ENCODE measurements at places on chromosomes 6 and 20.

DNA sequence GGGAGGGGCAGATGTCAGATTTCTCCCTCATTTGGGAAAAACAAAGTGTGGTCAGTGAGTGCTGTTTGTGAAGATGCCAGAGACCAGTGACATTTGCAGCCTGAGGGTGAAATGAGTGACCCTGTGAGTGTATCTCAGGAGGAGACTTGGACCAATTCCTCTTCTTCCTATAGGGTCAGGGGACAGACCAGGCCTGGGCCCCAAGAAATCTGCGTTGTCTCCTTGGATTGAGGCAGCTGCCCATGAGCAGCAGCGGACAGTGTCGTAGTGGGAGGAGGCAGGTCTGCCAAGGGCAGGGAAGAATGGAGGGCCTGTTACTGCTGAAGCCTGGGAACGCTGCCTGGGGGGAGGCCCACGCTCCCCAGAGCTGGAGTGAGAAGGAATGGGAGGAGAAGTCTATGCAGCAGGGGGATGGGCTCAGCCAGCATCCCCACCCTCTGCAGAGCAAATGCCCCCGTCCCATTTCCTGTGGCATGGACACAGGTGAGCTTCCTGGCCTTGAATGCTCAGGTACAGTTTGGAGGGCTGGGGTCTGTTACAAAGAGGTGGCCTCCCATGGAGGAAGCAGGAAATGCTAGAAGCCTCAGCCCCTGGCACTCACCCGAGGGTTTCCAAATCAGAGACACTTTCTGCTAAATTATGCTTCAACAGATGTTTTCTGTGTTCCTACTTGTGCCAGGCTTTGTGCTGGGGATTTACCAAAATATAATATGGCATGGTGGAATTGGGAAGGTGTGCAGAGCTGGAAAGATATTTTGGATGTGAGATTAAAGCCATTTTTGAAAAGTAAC, 29.8 kb downstream of the DAAM2 start:
- no peak for DNase-seq

GRCh38 chr6:56911847-56912246, 43.1 kb upstream of the BEND6 start:
- no peak for DNase-seq

DNA sequence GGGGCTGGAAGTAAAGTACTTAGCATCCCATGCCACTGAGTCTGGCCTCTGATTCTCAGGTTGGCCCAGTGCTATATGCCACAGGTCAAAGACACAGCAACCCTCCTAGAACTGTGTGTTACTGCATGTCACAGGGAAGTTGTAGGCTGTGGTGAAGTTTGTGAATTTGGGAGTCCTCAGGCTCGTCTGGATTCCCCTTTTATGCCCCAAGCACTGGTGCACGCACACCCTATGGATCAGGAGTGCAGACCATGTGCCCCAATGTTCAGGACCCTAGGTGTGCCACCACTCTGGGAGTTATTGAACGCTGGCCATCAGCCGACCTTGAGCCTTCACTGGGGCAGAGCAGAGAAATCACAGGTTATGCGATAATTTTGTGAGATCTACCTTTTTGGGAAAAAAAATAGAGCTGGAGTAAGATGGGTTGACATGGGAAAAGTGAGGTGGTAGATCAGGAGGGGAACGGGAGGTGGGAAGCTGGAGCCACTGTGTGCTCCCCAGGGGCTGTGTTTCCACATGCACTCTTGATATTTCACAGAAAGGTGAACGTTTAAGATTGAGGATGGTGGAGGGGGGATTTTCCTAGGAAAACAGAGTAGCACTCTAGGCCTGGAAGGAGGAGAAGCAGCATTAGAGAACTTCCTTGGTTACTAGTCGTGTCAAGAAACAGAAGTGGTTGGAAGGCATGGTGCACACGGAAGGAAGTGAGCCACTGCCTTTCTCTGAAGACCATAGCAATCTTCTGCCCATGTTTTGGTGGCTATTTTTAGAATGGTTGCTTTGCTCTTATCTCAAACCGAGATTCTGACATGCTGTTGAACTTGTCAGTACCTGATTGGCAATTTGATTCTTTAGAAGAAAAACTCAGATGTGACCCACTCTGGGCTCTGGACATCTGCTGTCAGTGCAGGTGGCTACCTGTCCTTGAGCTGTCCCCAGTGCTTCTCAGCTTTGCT, 44.1 kb downstream of the DUSP22 start:
- DNase-seq = no peak

DNA sequence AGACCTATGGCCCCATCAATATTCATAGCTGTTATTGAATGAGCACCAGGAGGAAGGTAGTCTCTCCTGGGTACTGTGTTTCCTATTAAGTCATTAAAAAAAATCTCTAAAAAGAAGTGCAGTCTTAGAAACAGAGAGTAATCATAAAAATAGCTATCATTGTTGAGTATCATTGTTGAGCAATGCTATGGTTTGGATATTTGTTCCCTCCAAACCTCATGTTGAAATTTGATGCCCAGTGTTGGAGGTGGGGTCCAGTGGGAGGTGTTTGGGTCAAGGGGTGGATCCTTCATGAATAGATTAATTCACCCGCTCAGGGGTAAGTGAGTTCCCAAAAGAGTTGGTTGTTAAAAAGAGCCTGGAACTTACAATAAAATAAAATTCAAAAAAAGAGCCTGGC, 88.1 kb upstream of the IYD start:
- no peak for DNase-seq

GRCh38 chr6:41288754-41289129, 2.3 kb upstream of the TREM1 start:
- DNase-seq = no peak

GRCh38 chr6:4677011-4677750, 99.0 kb upstream of the CDYL start:
- no peak for DNase-seq

DNA sequence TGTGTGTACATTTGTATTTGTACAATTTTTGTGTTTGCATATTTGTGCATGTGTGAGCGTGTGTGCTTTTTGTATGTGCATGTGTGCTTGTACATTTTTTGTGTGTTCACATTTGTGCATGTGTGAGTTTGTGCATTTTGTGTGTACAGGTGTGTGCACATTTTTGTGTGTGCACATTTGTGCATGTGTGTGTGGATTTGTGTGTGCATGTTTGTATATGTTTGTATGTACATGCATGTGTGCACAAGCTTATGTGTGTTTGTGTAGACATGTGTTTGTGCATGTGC, 28.9 kb downstream of the PRR18 start:
- DNase-seq = no peak

DNA sequence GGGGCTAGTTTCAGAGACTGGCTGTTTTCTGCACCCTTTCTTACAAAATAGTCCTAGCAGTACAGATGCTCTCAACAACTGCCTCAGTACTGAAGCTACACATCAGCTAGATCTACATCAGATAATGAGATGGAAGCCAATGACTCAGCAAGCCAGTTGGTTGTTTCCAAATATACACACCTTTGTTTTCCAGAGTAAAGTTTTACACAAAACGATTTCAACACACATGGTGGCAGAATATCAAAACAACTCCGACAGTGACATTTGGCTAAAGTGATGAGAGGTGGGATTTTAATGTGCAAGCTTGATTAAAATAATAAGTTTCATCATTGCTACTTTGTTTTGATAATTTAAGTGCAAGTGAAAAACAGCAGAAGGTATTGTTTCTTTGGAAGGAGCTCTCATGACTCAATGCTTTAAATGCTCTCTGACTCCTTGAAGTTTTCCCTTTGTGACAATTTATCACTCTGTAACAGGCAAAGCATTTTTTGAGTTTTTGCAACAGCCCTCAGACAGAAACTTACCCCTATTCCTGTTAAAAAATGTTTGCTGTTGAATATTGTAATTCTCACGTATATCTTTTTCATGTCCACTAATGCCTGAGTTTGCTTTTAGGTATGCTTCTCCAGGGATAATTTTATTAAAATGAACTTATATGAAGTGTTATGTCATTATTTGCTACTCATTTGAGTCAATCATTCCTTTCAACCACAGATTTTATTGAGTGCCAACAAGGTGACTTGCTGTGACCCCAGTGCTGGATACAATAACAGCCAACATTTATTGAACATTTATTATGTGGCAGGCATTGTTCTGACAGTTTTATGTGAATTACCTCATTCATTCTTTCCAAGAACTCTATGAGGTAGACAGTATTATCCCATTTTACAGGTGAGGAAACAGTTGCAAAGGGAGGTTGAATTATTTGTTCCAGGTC, 882.0 kb downstream of the TFAP2A start:
- no peak for DNase-seq

GRCh38 chr20:51584737-51585136, 42.2 kb upstream of the NFATC2 start:
- no peak for DNase-seq

GRCh38 chr6:133767357-133767970, 121.4 kb upstream of the TCF21 start:
- DNase-seq = no peak

- no peak for DNase-seq
These were observed 88.0 kb downstream of the FRK start for GRCh38 chr6:115972679-115973078.

DNA sequence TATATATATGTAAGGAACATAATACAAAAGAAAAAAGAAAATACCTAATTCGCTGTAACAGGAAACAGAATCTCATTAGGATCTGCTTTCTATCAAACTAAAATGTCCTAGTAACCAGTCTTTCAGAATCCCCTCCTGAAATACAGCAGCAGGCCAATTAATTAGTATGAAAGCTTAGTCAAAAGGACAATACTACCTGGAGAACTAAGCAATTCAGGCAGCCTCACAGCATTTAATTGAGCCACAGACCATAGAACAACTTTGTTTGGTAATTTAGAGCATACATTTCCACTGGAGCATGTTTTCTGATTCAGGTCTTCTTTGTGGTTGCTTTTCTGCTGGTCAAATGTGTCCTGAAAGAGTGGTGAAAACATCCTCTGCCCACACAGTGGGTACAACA, 516.0 kb downstream of the LMBRD1 start:
- DNase-seq = no peak

DNA sequence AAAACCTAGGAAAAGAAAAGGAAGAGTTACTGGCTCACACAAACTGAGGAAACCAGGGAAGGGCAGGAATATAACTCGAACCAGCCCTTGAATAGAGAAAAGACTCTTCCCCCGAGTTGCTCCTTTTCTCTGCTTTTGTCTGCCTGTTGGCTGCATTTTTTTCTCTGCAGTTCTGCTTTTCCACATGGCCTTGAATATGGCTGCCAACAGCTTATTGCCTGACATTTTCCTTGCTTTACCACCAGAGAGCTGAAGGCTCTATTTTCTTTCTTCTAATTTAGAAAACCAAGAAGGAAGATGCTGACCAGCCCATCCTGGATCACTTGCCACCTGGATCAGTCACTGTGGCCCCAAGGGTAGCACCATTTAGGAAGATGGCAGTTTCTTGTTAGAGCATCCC, 164.8 kb upstream of the MAN1A1 start:
- DNase-seq = no peak

- no peak for DNase-seq
These were observed 4.0 kb upstream of the CST1 start for GRCh38 chr20:23754731-23755130.

- DNase-seq = no peak
These were observed 70.8 kb downstream of the PYGB start for GRCh38 chr20:25318471-25319240.

- no peak for DNase-seq
These were observed 20.6 kb downstream of the TMEM242 start for GRCh38 chr6:157302736-157303135.

GRCh38 chr6:85756982-85757381, 114.3 kb upstream of the SYNCRIP start:
- DNase-seq = no peak

- no peak for DNase-seq
These were observed 1.7 kb downstream of the PDE7B start for GRCh38 chr6:135853227-135853626.

GRCh38 chr6:87687296-87687695, 14.7 kb downstream of the AKIRIN2 start:
- no peak for DNase-seq

DNA sequence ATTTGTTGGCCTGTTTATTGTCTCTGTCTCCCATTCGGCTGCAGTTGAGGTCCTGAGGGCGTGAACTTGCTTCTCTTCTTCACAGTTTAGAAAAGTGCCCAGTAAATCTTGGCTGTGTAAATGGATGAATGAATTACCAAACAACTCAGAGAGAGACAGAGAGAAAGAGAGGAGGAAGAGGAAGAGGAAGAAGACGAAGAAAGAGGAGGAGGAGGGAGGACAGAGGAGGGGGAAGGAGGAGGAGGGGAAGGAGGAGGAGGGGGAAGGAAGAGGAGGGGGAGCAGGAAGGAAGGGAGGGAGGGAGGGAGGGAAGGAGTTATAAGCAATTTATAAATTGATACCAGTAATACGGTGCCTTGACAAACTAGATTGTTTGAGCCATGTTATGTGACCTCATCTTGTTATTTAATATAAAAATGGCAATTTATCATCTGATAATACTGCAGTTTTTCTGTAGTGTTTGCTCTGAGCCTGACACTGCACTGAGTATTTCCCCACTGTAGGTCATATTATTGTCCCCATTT, 18.7 kb downstream of the HCK start:
- DNase-seq = no peak

GRCh38 chr20:60024245-60024644, 66.0 kb downstream of the CDH26 start:
- DNase-seq = no peak

DNA sequence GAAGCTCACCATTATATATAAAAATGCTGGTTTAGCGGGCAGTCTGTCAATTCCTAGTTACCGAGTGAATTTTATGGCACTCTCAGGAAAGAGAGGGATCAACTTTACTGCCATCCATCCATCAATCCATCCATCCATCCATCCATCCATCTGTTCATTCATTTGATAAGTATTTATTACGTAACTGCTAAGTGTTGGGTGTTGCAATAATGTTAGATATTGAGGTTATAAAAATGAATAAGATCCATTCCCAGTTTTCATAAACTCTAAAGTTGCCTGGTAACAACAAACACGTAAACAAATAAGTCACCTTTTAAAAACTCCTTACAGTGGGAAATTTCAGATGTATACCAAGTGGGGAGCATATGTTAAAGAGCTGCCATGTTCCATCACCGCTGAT, 36.8 kb downstream of the SASH1 start:
- no peak for DNase-seq

GRCh38 chr6:18392346-18392877, 5.3 kb downstream of the RNF144B start:
- no peak for DNase-seq

DNA sequence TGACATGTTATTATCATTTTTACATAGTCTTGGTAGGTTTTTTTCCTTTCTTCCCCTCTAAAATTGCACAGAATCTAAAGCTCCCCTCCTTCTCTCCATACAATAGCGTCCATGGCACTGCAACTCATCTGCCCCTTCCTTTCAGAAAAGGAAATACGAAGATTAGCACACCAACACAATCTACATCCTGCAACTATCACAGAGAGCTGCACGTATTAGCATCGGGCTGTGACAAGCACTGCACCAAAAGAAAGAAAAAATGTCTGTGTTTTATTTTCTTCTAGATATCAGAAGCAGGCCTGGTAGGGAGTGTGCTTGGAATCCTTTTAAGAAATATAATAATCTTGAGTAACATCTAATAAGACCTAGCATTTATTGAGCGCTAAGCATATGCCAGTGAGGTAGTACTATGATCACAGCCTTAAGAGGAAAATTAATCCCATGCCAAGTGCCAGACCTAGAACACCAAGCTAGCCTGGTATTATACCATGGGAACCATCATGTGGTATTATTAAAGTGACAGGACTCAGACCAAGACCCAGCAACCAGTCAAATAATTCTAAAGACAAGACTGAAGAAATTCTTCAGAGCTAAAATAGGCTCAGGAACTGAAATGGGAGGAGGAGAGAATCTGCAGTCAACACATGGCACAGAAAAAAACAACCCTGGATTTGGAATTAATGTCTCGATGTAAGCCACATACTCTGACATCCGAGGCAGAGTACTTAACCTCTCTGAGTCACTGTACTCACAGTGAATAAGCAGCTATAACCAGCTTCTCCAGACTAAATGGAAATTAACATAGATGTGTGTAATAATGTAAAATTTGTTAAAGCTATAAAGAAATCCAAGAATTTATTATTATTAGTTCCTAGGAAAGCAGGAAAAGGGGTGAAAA, 124.3 kb downstream of the IPCEF1 start:
- DNase-seq = no peak

Data from activated T-cell treated with anti-CD3 and anti-CD28 coated beads for 4 hours (primary cell).